Posterior vena cava (tissue), 2 donors: ENCODE measurements at places on chromosomes 1 and 21. TPM values are rescaled to one million over a fixed set of nuclear protein-coding genes. Genes with fewer than 3 reads are reported as not detected.
A peak's percentile ranks its signal among the peaks of the same experiment; 100 is the strongest.

- no peak for DNase-seq
Measured at GRCh38 chr1:36175137-36176095, 19.5 kb downstream of the MAP7D1 start.

Gene MTARC1
- total RNA-seq: 6.7 TPM

Gene DNAJC28
- 1.3 TPM for total RNA-seq

GRCh38 chr1:27979151-27979858, 19.5 kb downstream of the XKR8 start:
- DNase-seq: no peak

DNA sequence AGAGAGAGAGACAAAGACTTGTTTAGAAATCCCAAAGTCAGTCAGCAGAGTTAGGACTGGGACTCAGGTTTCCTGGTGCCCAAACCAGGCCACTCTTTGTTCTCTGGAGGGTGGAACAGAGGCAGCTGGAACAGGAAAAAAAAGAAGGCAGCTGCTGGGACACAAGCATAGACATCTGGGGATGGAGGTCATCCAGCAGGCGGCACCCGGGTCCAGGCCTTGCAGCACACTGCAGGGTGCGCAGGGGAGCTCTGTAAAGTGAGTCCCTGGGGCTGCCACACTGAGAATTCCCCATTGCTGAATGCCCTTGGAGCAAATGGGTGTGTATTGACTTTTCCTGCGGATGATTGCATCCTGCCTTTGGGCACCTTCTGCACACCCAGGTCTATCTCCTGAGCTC, 222.9 kb upstream of the CSF3R start:
- DNase-seq: no peak

DNA sequence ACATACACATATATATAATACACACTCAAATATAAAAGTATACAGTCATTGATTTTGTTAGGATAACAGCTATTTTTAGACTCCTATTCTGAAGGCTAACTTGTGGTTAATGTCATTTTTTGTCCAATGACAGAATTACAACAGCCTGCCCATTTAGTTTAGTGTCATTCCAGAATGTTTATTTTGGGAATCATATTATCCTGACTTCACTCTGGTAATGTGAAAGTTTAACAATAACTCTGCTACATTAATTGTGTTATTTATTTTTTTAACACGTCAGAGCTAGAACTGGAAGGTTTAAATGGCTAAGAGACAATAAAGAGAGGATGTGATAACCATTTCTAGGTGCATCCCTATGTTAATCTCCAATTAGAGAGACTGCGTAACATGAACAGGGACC, 648.1 kb downstream of the USP25 start:
- DNase-seq: no peak

Gene TMEM61
- 3.0 TPM for total RNA-seq

Gene PADI6
- total RNA-seq: not detected

DNA sequence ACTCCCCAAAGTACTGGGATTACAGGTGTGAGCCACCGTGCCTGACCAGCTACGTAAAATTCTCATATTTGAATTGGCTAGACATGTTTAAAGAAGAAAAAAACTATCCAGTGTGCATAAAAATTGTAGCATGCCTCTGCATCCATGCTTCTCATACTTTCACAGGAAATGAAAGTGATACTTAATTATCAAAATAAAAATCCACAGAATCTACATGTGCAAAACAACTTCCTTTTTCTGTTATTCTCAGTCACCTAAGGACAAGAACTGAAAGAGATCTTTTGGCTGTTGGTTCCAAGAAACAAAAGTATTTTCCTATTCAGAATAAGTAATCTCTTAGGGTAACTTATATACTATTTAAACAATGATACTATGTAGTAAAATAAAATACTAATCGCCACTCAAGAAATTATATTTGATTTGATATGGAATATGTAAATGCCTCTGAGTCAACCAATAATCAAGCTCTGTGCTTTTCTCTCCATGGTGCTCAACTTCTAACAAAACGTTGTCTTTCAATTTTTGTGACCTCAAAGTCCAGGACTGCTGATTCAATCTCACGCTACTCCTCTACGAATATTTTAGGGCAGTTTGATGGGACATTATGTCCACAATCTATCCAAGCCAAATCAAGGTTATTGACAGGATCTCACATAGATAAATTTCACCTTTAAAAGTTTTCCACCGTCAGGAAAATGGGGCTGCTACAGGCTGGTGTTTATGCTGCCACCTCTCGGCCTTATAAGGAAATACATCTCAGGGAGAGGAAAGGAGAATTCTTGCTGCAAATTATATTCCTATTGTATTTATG, 102.7 kb downstream of the ZNF281 start:
- DNase-seq: no peak

DNA sequence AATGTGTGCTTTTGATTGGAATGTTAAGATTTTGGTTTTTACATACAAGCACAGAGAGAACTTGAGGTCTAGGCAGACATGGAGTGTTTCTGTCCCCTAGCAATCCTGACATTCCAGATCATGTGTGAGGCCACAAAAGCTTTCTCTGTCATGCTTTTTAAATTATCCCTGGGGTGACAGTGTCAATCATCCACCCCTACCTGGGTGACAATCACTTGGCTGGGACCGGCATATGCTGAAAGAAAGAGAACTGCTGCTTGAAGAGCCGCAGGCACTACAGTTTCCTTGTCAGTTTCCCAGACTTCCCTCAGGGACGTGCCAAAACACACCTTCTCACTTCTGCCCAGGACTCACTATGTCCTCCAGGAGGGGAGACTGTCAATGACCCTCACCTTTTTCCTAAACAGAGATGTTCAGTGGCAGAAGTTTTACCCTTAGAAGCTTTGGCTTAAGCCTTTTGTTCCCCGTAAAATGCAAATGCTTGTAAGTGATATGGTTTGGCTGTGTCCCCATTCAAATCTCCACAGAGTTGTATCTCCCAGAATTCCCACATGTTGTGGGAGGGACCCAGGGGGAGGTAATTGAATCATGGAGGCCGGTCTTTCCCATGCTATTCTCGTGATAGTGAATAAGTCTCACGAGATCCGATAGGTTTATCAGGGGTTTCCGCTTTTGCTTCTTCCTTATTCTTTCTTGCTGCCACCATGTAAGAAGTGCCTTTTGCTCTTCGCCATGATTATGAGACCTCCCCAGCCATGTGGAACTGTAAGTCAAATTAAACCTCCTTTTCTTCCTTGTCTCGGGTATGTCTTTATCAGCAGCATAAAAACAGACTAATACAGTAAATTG, 217.4 kb downstream of the FGGY start:
- no peak for DNase-seq

DNA sequence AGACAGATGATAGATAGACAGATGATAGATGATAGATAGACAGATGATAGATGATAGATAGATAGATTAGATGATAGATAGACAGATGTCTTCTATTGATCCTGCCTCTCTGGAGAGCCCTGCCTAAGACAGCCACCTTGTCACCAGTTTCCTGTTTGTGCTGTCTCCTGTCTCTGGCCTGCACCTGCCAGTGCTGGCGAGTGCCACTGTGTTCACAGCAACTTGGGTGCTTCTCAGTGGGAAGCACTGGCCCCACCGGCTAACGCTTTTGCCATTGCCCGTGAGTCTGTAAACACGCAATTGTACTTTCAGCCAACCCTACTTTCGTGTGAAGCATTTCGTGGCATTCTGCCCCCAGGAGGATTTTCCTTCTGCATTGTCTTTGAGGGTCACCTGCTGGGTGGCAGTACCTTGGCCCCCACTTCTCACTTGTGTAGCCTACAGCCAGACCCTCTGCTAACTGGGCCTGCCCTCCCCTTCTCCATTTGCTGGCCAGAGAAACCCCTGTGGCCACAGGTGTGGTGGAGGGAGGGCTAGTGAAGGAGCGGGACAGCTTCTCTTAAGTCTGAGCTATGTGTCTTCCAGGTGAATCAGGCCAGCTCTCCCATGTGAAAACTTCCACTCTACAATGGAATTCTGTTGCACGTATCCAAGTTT, 23.4 kb upstream of the PDE9A start:
- peak; percentile 72 for DNase-seq

Gene NTMT2
- total RNA-seq: not detected

Gene UBE2U
- not detected for total RNA-seq

GRCh38 chr1:84366786-84367185, 31.5 kb upstream of the DNASE2B start:
- no peak for DNase-seq

GRCh38 chr21:18468790-18469189, 65.2 kb upstream of the TMPRSS15 start:
- DNase-seq: no peak

DNA sequence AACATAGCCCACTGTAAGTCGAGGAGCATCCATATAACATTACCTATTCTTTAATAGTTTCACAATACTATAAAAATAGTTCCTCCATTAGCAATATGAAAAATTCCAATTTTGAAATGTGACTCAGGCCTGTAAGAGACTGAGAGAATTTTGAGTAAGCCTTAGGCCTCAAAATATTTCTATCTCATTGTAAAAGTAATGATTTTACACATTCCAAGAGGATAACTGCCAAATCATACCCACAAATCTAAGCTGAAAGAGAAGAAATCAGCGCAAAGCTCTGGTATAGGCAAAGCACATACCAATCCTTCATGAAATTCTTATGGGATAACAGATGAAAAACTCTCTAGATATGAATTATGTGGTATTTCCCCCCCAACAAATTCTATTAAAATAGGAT, 144.1 kb downstream of the CDC42BPA start:
- no peak for DNase-seq

- no peak for DNase-seq
Measured at GRCh38 chr1:169245706-169246105, 121.9 kb downstream of the NME7 start.

Gene KRTAP11-1
- not detected for total RNA-seq

Gene CDKN2C
- 20.5 TPM for total RNA-seq

DNA sequence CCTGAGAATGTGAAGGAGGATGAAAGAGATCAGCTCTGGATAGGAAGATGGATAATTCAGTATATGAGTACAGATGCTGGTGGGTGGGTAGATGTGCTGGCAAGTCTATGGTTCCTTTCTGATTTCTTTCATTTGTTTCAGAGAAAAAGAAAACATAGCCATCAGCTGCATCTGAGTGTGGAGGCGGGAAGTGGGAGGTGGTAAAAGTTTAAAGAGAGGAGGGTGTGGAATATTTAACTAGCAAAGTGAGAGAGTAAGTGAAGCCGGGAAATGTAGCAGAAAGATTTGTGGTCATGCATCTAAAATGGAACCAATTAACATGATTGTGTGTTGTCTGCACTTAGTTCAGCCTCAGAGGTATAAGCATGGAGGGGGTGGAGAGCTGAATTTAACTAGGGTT, 16.4 kb downstream of the RPE65 start:
- DNase-seq: no peak

DNA sequence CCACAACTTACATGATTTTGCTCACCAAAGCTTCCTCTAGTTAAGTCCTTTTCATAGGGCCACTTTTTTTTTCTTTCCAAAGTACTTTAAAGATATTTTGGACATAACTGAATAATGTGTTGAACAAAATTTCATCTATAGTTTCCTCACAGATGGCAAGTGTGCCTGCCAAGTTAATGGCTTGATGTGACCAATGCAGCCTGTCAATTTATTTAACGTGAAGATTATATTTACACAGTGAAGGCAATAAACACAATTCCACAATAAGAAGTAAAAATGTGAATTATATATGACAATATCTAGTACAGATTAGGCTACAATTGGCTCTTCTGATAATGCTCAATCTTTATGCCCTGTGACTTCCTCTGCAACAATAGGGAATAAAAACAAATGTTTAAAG, 18.0 kb downstream of the CLCA2 start:
- DNase-seq: no peak

DNA sequence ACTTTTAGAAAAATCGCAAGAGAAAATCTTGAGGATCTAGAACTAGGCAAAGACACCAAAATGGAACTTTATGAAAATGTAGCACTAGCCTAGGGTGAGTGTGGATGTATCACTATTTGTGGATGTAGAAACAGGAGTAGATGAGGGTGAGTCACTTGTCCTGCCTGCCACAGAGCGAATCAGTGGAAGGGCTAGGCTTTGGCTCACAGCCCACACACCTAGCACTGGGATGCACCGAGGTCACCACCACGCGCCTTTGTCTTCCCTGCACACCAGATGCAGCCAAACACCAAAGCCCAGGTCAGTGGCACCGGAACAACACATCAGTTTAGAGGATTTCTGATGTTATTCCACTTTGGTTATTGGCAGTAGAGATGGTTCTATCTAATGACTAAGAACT, 38.2 kb downstream of the PKNOX1 start:
- DNase-seq: peak; percentile 70

Gene IL12RB2
- total RNA-seq: 2.8 TPM

Gene ESRRG
- total RNA-seq: 0.09 TPM

- no peak for DNase-seq
Measured at GRCh38 chr21:23660560-23660959, 1946.7 kb downstream of the MRPL39 start.

DNA sequence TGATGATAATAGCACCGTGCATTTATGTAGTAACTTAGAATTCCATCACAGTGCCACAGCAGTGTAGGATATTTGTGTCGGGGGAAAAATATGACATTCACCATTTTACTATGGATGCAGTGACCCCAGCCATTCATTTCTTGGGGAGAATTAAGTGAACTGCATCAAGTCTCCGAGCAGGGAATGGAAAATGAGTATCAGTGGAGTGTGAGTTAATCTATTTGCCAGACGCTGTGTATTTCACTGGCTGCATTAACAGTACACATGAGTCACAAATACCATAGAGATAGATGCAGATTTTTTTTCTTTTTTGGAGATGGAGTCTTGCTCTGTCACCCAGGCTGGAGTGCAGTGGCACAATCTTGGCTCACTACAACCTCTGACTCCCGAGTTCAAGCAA, 33.8 kb upstream of the SLC45A1 start:
- DNase-seq: no peak

Gene OLIG2
- not detected for total RNA-seq

DNA sequence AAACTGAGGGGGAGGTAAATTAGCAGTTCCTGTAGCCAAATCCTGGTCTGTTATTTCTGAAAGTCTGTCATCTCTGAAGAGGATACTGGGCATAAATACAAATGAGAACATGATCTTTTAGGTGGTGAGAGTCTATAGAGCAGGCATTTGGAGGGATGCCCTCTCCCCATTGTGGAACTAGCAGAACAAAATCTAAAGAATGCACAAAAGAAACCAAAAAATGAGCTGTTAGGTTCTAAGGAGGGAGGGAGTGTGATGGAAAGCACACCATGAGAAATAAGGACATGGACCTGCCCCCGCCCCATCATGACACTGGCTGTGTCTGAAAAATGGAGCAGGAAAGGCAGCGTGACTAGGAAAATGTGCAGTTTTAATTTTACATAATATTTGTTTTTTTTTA, 262.0 kb downstream of the KIF26B start:
- DNase-seq: no peak

Gene TNNT2
- total RNA-seq: not detected
